ENCODE measurements at places on chromosomes 12 and 14. TPM values are rescaled to one million over a fixed set of nuclear protein-coding genes. Genes with fewer than 3 reads are reported as not detected.

DNA sequence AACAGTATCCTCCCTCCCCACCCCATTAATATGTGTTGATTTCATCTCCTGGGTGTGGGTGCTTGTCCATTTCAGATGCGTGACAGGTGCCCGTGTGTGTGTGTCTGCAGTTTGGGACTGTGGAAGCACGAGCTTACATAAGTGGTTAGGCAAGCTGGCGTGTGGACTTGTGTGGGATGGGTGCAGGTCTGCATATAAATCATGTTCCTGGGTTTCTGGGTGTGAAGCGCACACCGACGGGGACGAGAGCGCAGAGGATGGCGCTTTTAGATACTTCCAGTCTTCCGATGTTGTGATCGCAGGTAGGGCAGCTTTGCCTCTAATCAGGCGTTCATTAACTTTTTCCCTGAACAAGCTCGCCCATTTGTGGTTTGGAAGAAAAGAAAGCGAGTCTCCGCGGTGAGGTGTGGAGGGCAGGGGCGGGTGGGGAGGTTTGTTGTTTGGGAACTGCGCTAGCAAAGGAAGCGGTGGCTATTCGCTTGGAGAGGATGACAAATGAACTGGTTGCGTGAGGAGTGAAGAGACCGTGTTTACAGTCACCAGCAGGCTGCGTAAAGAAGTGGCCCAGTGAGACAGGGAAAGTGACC is 865 bp downstream of the RGS6 start:
- DNase-seq: no peak

- no peak for DNase-seq
Observed at GRCh38 chr12:113370923-113371682, 12.7 kb downstream of the PLBD2 start.

ALG10B gene
- 8.3 TPM for total RNA-seq

- DNase-seq: no peak
Observed at GRCh38 chr12:110636516-110636915, 22.6 kb downstream of the TCTN1 start.

Measured in left cardiac atrium (tissue), 4 donors.